ENCODE measurements at places on chromosomes 7 and 10. TPM values are rescaled to one million over a fixed set of nuclear protein-coding genes. Genes with fewer than 3 reads are reported as not detected.

Gene OR6V1
- not detected for total RNA-seq

Gene ERVW-1
- total RNA-seq: not detected

Gene KNDC1
- under 0.01 TPM for total RNA-seq

Gene AQP1
- 14.2 TPM for total RNA-seq

Gene CDC123
- total RNA-seq: 212 TPM

Gene HEPACAM2
- not detected for total RNA-seq

Gene CYP3A4
- not detected for total RNA-seq

All from endothelial cell of coronary artery (primary cell).